ENCODE measurements at places on chromosomes 6 and 20.

GRCh38 chr20:40926928-40927327, 101.7 kb upstream of the TOP1 start:
- DNase-seq, result no peak

DNA sequence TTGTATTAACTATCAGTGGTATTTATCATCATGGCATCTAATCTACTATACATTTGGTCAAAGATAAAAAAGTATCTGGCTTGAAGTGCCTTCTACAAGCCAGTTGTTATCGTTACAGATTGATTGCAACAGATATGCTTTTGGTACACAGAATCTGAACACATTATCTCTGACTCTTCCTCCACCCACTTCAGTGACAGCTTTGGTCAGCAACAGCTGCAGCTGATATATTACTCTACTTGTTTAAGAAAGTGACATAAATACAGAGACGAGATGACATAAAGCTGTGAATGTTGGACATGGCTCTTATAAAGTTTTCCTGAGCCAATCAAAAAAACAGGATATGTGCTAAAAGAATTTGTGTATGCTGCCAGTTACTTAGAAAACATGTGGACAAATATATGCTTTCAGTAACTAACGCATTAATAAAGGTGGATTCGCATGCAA, 77.6 kb downstream of the HIVEP2 start:
- DNase-seq, result peak; percentile 29

DNA sequence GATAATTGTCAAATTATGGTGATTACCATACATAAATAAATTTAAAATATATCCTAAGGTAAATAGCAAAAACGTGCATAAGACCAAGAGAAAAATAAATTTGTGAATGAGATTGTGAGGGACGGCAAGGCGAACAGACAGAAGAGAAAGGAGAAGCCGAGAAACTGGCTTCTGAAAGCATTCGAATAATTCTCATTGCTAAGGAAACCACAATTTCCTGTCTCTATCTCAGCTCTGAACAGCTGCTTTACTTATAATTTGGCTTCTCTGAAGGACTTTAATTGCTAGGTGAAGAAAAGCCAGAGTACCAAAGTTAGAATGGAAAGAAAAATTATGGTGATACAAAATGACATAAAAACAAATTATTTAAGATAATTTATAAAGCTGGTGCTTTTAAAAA, 79.0 kb upstream of the RGS17 start:
- peak; percentile 57 for DNase-seq

DNA sequence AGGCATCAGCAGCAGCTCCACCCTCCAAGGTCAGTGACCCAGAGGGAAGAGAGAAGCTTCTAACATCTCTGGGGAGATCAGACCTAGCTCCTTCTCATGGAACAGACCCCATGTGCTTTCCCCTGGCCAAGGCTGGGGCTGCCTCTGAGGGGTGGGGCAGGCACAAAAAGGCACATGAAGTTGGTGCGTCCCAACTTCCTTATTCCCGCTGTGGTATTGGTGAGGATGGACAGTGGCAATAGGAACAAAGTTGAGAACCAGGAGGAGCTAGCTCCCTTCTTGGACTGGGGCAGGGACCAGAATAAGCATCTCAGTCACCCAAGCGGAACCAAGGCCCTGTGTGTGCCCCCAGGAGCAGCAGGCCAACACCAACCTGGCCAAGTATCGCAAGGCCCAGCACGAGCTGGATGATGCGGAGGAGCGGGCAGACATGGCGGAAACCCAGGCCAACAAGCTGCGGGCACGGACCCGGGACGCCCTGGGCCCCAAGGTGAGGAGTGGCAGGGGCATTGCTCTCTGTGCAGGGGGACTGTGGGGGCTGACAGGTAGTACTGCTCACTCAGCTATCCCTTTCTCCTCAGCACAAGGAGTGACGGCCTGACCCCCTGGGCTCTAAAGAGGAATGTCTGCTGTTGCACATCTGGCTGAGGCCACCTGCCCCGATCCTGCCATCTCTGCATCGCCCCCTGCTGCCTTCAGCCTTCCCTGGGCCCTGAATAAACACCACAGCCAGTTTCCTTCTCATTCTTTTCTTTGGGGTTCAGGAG, 46.1 kb downstream of the MYH7B start:
- no peak for DNase-seq
